Mesenteric fat pad (tissue), 1 donor: ENCODE measurements at places on chromosomes 1 and 21.

GRCh38 chr1:85502625-85503083 is 37.7 kb upstream of the DDAH1 start:
- no peak for DNase-seq

- DNase-seq = no peak
Observed at GRCh38 chr1:172637522-172637921, 21.4 kb upstream of the FASLG start.

- no peak for DNase-seq
Observed at GRCh38 chr1:51224255-51224654, 11.8 kb upstream of the RNF11 start.

DNA sequence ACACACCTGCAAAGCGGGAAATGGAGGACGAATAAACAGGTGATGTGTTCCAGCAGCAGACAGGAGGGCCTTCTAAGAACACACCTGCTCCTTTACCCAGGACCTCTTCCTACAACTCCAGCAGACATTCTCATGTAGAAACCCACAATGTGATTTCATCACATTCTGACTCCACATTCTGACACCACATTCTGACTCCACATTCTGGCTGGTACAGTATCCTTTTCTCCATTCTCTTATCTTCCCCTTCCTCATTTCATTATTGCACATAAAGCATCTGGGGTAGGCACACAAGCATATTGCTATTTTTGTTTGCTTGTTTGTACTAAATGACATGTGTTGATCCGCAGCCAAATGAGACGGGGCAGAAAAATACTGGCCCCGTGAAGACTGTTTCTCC is 3.6 kb upstream of the ZNF124 start:
- DNase-seq = no peak

DNA sequence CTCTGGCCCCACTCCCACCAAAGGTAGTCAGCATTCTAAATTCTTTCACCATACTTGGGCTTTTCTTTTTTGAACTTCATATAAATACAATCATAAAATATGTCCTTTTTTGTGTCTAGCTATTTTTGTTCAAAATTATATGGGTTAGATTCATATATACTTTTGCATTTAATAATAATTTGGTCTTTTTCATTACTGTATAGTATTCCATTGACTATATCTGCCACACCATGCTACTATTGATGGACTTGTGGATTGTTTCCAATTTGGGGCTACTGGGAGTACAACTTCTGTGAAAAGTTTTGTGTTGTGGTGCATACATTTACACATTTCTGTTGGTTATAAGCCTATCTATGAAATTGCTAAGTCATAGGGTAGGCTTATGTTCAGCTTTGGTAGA is 85.7 kb downstream of the GLUL start:
- no peak for DNase-seq

DNA sequence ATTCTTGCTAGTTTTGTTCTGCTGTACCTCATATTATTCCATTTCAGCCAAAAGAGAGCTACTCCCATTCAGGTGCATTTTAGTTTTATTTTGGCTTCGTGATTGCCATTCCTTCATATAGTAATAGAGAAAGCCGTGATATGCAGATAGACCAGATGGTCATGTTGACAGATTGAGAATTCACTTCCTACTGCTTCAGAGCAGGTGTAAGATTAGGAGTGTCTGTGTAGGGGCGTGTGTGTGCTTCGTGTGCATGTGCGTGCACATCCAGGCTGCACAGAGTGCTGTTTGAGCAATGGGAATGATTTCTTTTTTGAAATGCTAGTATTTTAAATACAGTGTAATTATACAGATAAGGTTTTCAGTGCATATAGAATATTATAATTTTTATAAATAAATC is 10.3 kb downstream of the NFIA start:
- no peak for DNase-seq

- DNase-seq = no peak
Observed at GRCh38 chr21:29091033-29091432, 17.6 kb upstream of the CCT8 start.

- no peak for DNase-seq
Observed at GRCh38 chr1:197065559-197065958, 1.5 kb downstream of the F13B start.

DNA sequence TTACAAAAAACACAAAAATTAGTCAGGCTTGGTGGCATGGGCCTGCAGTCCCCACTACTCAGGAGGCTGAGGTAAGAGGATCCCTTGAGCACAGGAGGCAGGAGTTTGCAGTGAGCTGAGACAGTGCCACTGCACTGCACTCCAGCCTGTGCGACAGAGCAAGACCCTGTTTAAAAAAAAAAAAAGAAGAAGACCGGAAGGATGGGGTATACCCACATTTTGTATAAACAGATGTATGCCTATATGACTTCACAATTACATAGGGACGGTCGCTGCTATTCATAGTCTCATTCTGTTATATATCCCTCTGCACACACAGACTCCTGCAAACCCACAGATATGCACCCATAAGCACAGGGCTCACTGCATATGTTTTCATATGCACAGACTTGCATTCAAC is 12.7 kb downstream of the LCK start:
- no peak for DNase-seq

- no peak for DNase-seq
Observed at GRCh38 chr1:111481387-111482221, 7.8 kb downstream of the C1orf162 start.

DNA sequence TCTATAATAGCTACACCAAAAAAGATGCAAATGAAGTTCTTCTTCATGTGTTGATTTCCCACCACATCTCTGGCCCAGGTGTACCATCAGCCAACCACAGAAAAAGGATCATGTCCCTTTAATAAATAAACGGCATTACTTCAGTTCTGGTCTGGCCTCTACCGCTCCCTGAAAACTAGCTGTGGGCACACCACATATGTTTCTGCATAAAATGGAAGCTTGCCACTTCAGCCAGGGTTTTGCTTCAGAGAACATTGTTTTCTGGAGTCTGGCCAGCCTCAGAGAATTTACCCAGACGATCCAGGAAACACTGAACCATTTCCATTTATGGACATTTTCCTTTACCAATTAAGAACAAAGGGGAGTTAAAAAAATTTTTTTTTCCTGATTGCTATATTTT is 5.8 kb upstream of the LAMC2 start:
- no peak for DNase-seq

- DNase-seq = peak; percentile 77
Observed at GRCh38 chr1:228009116-228009827, 2.5 kb downstream of the WNT3A start.

DNA sequence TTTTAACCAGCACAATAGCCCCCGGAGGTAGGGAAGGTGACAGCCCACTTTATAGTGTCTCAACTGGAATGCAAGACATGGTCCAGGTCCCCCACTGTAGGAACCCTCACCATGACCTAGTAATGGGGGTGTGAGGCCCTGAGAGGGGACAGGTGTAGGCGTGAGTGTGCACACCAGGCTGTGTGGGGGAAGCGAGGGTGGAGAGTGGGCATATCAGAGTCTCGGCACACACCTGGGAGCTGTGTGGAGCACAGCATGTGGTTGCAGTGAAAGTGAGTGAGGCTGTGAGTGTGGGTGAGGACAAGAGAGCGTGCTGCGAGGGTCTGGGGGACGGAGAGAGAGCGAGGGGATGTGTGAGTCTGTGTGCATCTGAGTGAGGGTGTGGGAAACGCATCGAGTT is 17.1 kb upstream of the RSPO1 start:
- DNase-seq = no peak

GRCh38 chr1:170530972-170531757 is 801 bp upstream of the GORAB start:
- no peak for DNase-seq

- no peak for DNase-seq
Observed at GRCh38 chr1:16162163-16162822, 6.4 kb upstream of the EPHA2 start.

DNA sequence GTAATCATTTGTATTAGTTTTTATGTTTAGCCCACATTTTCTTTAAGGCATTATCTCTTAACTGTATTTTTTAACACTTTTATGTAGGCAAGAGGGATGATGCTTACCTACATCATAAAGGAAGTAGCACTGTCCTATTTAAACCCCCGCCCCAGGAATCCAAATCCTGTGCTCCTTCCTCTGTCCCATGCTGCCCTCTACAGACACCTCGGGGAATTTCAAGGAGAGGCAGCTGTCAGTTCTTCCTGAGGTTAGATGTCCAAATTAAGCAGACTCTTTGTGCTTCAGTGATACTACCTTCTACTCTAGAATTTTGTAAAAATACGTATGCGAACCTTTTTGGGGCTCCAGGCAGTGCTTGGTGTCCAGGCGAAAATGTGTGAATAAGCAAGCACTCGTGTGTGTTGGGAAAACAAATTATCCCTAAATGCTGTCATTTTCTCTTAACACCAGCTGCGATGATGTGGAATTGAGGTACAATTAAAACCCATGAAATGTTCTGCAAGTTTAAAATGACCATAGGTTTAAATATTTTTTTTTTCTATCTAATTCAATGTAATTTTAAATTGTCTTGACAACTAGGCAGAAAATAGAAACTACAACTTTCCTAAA is 19.2 kb downstream of the CRCT1 start:
- DNase-seq = no peak

DNA sequence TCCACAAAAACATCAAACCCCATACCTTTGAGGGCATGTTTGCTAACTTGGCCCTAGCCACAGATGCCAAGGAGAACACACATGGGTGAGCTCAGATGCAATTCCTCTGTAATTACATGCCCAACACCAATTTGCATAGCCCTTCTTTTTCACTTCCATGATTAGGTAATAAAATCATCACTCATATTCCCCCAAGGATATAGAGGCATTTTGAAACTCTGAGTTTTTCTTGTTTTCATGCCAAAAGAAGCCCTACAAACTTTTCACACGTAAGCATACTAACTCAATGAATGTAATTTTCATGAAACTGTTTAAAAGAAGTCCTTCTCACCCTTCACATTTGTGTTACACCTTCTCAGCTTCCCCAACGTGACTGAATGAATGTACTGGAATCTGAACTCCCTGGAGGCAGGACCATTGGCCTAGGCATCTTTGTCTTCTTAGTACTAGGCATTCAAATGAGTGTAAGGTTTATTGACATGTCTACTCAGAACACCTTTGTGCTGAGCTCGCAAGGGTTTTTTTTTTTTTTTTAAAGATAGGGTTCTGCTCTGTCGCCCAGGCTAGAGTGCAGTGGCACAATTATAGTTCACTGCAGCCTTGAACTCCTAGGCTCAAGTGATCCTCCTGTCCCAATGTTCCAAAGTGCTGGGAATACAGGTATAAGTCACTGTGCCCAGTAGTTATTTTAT is 31.0 kb downstream of the FBXO42 start:
- DNase-seq = no peak

- DNase-seq = peak; percentile 98
Observed at GRCh38 chr1:156291226-156292061, 4.0 kb downstream of the GLMP start.

DNA sequence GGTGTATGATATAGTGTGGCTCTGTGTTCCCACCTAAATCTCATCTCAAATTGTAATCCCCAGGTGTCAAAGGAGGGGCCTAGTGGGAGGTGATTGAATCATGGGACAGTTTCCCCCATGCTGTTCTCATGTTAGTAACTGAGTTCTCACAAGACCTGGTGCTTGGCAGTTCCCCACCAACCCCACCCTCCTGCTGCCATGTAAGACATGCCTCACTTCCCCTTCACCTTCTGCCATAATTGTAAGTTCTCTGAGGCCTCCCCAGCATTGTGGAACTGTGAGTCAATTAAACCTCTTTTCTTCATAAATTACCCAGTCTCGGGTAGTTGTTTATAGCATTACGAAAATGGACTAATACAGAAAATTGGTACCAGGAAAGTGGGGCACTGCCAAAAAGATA is 1705.3 kb downstream of the NCAM2 start:
- DNase-seq = no peak

DNA sequence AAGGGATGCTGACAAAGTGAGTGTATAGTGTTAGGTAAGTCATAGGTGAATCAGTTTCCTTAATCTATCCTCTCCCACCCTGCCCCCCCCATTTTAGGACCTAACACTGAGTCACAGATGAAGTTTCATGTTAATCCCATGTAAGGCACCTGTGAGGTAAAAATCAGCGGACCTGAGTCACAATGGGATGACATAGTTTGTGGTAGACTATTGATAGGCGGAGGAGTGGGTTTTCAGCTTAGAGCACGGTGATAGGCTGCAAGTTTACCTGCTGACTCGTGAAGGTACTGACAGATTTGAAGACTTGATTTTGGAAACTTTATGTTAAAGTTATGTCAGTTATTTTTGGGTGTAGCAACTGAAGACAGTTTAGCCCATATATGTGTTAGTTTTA is 1.7 kb downstream of the TOR1AIP1 start:
- DNase-seq = no peak

- DNase-seq = no peak
Observed at GRCh38 chr1:83770319-83770661, 228.6 kb downstream of the TTLL7 start.

DNA sequence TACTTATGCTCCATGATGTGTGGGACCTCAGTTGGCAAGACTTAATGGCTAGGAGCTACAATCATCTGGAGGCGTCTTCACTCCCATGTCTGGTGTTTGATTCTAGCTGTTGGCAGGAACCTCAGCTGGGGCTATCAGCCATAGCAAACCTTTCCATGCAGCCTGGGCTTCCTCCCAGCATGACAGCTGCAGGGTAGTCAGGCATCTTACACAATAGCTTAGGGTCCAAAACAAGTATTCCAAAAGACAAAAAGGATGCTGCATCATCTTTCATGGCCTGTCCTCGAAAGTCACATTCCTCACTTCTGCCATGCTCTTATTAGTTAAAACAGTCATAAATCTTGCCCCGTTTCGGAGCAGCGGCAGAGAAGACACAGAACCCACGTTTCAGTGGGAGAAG is 90.9 kb downstream of the LRRC8C start:
- DNase-seq = no peak

GRCh38 chr1:158798531-158798930 is 17.5 kb upstream of the OR6N2 start:
- no peak for DNase-seq

DNA sequence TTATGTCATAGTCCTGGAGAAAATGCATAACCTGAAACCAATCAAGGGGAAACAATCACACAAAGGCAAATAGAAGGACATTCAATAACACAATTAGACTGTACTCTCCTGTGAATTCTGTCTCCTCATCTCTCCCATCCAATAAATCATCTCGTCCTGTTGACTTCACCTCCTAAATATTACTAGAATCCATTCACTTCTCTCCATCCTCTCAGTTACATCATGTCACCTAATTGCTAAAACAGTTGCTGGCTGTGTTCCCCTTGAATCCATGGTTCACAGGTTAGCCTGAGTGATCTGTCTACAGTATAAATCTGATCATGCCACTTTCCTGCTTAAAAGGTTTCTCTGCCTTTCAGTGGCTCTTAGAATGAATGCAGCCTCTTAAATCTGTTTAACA is 220.2 kb downstream of the TGFB2 start:
- DNase-seq = no peak

DNA sequence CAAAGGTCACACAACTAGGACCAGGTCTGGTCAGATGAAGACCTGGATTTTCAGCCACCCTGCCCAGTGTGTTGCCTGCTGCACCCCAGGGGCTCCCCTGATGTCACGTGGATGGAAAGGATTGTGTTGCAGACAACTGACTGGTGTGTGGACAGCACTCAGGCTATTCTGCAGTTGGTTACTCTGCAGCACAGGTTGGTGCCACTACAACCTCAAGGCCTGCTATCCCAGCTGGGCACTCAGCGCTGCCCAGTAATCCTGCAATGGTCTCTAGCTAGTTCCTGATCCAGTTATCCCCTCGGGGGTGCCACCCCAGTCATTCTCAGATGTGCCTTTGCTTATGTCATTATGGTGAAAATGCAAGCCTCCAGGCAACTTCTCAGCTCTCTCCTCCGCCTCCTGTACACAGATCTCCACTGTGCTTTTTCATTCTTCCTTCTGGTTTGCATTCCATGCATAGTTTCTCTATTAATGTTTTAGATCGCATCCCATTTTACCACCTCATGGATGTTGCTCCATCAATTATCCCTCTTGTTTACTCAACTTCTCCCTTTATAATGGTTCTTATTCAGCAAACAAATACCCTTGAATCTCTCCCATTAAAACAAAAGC is 503.2 kb upstream of the CAMK1G start:
- no peak for DNase-seq
